ENCODE measurements at places on chromosomes 13 and 19. TPM values are rescaled to one million over a fixed set of nuclear protein-coding genes. Genes with fewer than 3 reads are reported as not detected.

The CLIP3 gene
- 2.6 TPM for total RNA-seq

The MEF2B gene
- total RNA-seq: 0.13 TPM

The FCHO1 gene
- total RNA-seq: 0.56 TPM

The APOC4 gene
- not detected for total RNA-seq

The CPAMD8 gene
- 0.28 TPM for total RNA-seq

The SETDB2 gene
- total RNA-seq: 4.8 TPM

The CACNG6 gene
- total RNA-seq: 3.1 TPM

The PTPRH gene
- total RNA-seq: 0.46 TPM

The ZNF667 gene
- total RNA-seq: 3.6 TPM

The ATP1A3 gene
- not detected for total RNA-seq

The TMEM190 gene
- not detected for total RNA-seq

The CYP2B6 gene
- total RNA-seq: not detected

The TEX101 gene
- total RNA-seq: not detected

The LGI4 gene
- not detected for total RNA-seq

The CFD gene
- 0.49 TPM for total RNA-seq

The GZMM gene
- not detected for total RNA-seq

The GFY gene
- not detected for total RNA-seq

The GRIN3B gene
- 0.59 TPM for total RNA-seq

The KLK6 gene
- not detected for total RNA-seq

The STAP2 gene
- total RNA-seq: 8.1 TPM

The ZNF71 gene
- 10.8 TPM for total RNA-seq

The ERICH6B gene
- not detected for total RNA-seq
